ENCODE measurements at places on chromosomes 3 and 15.

GRCh38 chr15:55703873-55704301 lies 39.1 kb downstream of the PRTG start:
- DNase-seq: no peak

DNA sequence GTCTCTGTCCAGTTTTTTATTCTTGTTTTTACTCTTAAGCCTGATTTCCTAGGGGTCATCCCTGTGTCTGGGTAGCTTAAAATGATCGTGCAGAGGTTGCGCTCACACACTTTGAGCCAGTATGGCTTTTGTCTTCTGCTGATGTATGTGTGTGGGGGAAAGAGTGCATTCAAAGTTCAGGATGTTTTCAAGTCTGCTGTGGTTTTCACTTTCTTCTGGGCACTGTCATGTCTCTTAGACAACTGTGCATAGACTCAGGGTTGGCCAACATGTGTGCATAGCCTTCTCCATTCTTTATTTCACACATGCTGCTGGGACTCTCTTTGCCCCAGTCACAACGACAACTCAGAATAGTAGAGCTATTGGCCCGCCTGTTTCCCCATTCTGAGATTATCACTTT lies 139.1 kb downstream of the WNT7A start:
- no peak for DNase-seq

DNA sequence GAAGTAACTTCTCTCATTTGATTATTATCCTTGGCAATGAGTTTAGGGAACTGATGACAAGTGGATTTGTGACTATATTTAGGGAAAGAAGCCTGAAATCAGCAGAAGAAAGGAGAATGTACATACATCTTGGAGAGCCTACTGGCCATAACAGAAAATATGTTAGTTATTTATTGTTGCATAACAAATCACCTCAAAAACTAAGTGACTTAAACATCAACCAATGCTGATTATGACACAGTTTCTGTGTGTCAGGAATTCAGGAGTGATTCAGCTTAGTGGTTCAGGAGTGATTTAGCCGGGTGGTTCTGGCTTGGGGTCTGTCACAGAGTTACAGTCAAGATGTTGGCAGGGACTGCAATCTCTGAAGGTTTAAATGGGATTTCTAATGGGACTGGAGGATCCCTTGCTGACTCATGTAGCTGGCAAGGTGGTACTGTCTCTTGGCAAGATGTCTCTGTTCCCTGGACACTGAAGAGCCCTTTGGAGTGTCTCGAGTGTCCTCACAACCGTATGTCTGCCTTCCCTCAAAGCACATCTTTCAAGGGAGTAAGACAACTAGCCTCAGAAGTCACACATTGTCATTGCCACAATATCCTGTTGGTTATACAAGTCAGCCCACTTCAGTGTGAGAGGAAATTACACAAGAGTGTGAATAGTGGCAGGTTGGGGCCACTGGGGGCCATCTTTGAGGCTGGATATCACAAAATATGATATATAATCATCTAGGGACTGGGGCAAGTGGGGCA lies 248.9 kb downstream of the SV2B start:
- DNase-seq: no peak

- no peak for DNase-seq
Observed at GRCh38 chr3:70096376-70097066, 97.0 kb downstream of the SAMMSON start.

DNA sequence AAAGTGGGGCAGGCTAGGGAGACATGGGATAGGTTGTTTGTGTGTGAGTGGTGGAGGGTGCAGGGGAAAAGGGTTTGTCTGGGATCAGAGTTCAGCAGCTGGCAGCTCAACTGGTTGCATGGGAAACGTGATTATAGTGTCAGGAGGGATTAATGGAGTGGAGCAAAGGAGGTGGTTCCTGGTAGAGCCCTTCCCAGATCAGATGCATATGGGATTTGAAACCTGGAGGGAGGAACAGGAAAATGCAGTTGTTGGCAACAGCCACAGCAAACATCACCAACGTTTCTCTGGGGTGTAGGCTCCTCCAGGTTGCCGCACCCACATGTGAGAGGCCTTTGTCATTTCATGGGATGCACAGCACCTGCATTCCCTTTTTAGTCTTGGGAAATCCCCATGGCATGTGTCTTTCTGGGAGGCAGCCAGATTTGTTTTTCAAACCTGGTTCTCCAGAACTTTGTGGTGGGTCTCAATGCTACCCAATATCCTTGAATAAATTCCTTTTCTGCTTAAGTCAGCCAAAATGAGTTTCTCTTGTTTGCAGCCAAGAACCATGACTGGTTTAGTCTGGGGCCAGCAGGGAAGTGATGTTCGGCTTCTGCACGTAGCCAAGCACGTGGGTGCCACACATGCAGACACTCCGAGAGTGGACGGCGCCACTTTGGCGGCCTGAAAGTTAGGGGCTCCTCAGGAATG lies 61.3 kb downstream of the BDH1 start:
- DNase-seq: no peak

DNA sequence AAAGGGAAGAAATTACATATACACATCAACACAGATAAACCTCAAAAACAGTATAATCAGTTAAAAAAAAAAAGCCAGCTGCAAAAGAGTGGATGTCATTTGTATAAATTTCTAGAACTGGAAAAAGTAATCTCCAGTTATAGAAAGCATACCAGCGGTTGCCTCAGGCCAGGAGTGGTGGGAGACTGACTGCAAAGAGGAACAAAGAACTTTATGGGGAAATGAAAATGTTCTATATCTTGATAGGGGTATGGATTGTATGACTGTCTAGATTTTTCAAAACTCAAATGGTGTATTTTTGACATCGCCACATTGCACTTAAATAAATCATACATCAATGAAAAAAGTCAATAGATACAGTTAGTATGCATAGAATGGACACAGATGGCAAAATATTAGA lies 241.6 kb downstream of the SCAPER start:
- DNase-seq: no peak

DNA sequence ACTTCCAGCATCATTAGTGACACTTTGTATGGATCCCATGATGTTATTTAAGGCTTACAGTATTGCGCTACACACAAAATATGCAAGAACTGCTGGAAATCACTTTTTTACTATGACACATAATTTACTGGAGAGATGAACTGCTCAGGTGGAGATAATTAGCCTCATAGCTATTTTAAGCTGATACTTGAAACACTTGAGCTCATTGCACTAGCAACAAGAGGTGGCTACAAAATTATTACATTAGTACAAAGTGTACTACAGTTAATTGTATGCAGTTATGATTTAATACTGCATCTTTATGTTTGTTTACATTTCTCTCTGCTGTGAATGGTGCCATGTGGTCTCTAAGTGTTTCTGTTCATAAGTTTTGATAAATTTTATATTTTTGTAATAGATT lies 6.5 kb upstream of the LZTFL1 start:
- DNase-seq: no peak

- DNase-seq: no peak
Observed at GRCh38 chr15:51424780-51425179, 83.3 kb downstream of the GLDN start.

DNA sequence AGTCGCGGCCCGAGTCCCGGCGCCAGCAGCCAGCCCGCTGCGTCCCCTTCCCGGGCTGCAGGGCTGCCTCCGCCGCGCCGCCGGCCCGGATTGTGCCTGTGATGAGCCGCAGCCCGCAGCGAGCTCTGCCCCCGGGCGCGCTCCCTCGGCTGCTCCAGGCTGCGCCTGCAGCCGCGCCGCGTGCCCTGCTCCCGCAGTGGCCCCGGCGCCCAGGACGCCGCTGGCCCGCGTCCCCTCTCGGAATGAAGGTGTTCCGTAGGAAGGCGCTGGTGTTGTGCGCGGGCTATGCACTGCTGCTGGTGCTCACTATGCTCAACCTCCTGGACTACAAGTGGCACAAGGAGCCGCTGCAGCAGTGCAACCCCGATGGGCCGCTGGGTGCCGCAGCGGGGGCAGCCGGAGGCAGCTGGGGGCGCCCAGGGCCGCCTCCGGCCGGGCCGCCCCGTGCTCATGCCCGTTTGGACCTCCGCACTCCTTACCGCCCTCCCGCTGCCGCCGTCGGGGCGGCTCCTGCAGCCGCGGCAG lies 1.2 kb downstream of the CHST2 start:
- DNase-seq: peak; percentile 45

DNA sequence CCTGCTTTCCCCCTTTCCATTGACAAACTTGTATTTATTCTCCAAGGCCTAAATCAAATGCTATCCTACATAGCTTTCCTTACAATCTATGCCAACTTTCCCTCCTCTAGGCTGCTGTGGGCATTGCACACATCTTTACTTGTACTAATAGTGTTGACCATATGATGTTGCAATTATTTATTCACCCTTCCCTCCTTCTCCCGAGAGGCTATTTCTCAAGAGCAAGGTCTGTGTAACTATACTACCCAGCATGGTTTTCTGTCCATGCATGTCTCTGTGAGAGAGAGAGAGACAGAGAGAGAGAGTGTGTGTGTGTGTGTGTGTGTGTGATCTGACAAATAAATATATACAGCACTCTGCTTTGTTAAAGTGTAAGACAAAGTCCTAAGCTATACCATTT lies 63.8 kb downstream of the GTPBP8 start:
- DNase-seq: no peak

DNA sequence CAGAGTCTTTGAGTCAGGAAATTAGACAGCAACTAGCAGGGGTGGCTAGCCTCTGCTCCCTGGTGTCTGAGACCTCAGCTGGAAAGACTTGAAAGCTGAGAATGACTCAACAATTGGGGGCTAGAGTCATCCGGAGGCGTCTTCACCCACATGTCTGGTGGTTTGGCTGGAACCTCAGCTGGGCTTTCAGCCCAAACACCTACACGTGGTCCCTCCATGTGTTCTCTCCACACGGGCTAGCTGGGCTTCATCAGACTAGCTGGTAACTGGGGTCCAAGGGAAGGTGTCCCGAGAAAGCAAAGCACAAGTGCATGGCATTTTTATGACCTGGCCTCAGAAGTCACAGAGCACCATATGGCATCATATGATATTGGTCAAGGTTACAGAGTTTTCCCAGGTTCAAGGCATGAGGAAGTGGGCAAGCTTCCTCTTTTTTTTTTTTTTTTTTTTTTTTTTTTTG lies 19.9 kb upstream of the ABHD2 start:
- no peak for DNase-seq

GRCh38 chr3:183188895-183189462 lies 26.4 kb upstream of the LAMP3 start:
- peak; percentile 71 for DNase-seq

DNA sequence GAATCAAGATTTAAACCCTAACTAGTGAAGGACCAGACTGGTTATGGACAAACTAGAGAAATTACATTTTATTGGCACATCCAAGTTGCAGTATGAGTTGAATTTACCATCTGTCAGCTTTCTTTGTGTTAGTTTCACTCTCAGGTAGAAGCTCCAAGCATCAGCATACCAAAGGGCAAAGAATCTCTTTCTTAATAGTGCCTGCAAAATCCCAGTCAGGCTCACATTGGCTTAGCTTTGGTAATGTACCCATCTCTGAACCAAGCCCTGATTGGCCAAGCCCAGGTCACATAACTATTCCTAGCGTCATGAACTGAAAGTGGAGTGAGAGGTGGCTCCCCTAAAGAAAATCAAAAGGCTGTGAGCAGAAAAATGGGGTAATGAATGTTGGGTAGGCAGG lies 66.9 kb downstream of the CCNL1 start:
- DNase-seq: peak; percentile 39

- DNase-seq: no peak
Observed at GRCh38 chr3:140420621-140421357, 257.1 kb upstream of the TRIM42 start.

DNA sequence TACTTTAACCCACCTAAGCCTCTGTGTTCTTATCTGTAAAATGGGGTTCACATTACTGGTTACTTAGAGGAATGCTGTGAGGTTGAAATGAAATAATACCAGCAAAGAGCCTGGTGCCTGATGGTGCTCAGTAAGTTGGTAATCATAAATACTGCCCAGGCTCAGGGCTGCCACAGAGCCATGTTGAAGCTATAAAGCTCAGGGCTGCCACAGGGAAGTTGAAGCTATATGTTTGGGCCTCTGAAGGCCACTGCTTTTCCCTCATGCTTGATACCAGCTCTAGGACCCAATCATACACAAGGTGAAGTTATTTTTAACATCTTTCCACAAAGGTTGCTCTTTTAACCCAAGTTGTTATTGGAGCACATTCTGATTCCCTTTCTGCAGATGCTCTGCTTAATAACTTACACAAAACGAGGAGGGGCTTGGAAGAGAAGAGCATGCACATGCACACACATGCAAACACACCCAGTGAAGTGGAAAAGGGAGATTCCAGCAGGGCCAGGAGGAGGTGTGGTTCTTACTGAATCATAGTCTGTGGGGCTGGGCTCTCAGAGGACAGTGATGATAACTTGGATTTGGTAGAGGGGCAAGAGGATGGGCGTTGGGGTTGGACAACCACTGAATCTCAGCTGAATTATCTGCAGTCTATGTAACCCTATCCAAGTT lies 17.4 kb downstream of the PARP14 start:
- no peak for DNase-seq

DNA sequence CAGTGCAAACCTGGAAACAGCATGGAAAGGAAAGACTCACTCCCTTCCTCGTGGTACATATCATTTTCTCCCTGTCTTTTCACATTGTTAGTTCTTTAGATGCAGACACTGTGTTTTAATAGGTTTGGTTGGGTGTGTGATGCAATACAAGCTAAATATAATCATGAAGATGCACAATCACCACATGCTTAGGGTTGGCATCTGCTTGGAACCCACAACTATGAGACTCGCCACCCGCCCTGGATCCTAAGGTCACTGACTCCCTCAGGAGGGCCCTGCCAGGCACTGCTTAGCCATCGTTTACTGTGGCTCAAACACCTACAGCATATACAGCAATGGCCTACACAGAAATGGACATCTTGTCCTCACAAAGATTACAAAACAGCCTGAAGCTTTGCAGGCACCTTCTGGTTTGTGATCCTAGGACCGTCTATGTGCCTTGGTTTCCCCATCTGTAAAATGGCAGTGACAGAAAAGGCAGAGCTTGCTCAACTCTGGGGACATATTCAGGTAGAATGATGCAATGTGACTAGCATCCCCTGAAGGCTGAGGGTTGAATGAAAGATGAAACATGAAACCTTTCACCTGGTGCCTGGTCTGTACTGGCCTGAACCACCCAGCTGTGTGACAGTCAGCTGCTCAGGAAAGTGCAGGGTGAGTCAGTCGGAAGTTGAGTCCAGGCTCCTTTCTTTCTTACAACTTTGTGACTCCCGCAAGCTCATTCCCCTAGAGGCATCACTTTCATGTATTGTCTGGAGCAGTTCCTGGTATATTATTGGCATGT lies 123.6 kb upstream of the PFN2 start:
- no peak for DNase-seq

DNA sequence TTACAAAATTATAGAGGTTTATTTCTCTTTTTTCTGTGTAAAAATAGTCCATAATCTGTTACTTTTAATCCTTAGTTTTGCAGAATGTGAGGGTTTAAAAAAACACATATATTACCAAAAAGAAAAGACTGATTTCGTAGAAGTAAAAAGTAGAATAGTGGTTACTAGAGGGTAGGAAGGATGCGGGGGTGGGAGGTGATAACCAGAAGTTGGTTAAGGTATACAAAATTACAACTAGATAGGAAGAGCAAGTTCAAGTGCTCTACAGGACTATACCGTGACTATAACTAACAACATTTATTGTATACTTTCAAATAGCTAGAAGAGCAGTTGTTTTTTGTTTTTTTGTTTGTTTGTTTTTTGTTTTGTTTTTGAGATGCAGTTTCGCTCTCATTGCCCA lies 16.1 kb downstream of the CASR start:
- DNase-seq: no peak

Measured in H9 (cell line).